MG63 (cell line): ENCODE measurements at places on chromosomes 2 and 18. TPM values are rescaled to one million over a fixed set of nuclear protein-coding genes. Genes with fewer than 3 reads are reported as not detected.

- DNase-seq: no peak
These were observed 1.6 kb downstream of the SETBP1 start for GRCh38 chr18:44682201-44682870.

DNA sequence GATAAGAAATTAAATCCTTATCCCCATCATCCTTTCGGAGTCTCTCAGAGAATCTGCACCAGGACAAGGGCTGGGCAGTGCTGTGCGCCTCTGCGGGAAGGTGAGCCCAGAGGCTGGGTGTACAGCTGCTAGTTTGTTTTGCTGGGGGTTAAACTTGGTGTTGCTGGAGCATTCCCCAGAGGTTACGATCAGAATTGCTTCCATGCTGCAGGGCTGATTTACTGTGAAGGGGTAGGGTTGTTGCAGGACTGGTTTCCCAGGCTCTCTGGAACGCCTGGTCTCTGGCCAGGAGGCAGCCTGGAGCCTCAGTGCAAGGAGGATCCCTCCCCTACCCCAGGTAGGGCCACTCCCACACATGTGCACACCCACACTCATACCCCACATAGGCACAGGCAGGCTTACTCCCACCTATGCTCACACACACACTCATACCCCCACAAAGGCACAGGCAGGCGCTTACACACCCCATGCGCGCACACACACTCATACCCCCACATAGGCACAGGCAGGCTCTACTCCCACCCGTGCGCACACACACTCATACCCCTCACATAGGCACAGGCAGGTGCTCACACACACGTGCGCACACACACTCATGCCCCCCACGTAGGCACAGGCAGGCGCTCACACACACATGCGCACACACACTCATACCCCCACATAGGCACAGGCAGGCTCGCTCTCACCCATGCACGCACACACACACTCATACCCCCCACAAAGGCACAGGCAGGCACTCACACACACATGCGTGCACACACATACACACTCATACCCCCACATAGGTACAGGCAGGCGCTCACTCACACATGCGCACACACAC is 11.3 kb downstream of the CNNM4 start:
- DNase-seq: no peak

Gene SIX3
- not detected in 2 replicates for total RNA-seq

GRCh38 chr2:73984203-73984921 is at the start of gene TET3:
TSS of gene TET3 (plus strand) at chr2:73984910. CDS start at chr2:73986404, 1,494 bp downstream.
- peak; percentile 58 for DNase-seq

- no peak for DNase-seq
These were observed 656.9 kb downstream of the DSC3 start for GRCh38 chr18:30385684-30386083.

DNA sequence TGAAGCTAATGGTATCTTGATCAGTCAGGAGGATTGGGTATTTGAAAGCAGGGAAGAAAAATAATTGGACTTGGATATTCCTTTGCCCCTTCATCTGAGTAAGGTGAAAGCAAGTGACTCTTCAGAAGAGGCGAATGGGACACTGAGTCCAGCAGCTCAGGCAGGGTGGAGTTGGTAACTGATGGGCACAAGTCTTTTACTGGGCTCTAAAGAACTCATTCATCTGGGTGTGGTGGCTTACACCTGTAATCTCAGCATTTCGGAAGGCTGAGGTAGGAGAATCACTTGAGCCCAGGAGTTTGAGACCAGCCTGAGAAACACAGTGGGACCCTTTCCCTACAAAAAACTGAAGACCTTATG is 11.2 kb downstream of the CFLAR start:
- DNase-seq: no peak

Gene ABCG5
- not detected in 2 replicates for total RNA-seq

Gene IL1R1
- total RNA-seq: 0.82 and 1.4 TPM in 2 replicates

Gene DSC2
- not detected in 2 replicates for total RNA-seq

Gene TMEM214
- 35.7 and 47.2 TPM in 2 replicates for total RNA-seq

GRCh38 chr2:46669996-46670793 is 190.8 kb downstream of the TMEM247 start:
- DNase-seq: no peak

DNA sequence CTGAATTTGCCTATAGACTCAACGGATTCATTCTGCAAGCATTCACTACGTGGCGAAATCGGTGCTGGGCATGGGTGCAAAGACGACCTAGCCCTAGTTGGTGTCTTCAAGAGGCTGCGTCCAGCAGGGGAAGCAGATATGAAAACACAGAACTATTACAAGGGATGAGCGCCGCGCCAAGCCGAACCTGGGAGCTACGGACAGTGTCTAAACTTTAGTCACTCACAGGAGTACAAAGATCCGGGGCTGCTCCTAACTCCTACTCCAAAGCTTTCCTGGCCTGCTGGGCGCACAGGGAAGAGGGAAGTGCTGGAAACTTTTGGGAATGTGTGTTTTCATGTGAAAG is 732 bp upstream of the ANXA4 start:
- DNase-seq: peak; percentile 69

DNA sequence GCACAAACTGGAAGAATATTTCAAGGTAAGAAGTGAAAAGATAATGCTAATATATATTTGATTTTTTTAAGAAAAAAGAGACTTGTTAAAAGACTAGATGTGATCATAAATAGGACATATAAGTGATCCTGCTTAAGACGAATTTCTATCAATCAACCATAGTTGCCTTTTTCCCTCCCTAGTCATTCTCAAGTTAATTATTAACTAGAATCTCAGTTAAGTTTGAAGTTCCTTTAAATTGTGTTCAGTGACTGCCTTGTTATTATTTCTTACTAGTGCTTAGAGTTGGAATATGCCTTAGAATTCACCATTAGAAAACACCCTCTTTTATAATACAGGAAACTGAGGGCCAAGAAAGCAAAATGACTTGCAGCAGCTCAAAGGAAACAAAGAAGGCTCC is 141.5 kb upstream of the SP5 start:
- no peak for DNase-seq

Gene ROCK2
- total RNA-seq: 15.9 and 19.7 TPM in 2 replicates

- DNase-seq: no peak
These were observed 131.2 kb downstream of the LYPD6B start for GRCh38 chr2:149169656-149170055.

DNA sequence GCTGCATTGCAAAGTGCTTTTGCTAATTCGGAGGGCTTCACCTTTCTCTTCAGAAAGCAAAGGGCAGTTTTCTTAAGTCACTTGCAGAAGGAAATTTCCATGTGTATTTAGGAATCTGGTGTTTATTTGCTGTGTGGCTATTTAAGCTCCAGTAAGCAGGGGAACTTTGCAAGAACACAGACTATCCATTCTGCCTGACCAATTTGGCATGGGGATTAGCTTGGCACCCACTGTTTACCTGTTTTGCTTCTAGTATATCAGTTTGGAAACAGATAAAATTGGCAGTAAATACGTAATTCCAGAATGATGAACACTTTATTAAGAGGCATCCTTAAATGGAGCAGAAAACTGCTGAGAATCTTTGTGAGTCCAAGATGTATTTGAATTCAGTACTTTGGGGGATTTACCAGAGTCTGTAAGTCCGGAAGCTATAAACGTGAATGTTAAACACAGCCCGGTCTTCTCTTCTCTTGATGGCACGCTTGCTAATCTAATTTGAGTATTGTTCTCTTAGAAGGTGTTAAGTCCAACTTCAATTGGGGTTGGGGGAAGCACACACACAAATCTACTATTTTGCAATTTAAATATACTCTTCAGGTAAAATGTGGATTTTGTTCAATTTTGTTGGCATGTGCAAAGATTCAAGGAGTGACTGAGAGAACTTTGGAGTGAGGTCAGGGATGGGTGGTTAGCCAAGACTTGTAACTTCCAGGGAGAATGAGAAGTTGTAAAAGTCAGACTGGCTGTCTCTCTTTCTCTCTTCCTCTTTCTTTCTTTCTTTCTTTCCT is 650 bp downstream of the ACKR3 start:
- DNase-seq: peak; percentile 53

DNA sequence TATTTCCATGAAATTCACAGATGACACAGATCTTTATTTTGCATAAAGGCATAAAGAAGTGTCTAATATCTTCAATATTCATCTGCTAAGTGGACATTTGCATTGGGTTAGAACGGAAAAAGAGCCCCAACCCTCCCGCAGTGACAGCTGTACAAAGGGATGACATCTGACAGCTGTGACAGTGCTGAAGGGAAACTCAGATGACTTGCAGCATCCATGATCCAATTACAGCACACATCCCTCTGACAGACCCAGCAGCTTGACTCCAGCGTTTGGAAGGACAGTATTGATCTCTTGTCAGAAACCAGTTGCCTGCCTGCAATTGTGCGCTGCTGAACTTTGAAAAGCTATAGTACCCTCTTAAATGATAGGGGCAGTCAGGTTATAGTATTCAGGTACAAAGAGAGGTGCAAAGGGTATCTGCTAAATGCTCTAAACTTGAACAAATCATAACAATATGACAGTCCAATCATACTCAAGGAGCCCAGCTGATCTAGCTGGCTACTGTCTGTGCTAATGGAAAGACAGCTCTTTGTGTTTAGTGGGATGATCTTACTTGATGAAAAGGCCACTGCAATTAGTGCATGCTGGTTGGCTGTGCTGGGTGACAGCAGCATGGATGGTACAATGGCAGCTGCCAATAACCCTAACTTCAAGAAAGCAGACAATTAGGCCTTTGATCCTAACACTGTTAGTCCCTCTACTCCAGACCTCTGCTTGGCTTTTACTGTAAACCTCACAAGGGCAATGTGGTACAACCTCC is 599.2 kb downstream of the NR4A2 start:
- no peak for DNase-seq

GRCh38 chr18:8722946-8723820 is 17.8 kb downstream of the MTCL1 start:
- no peak for DNase-seq

GRCh38 chr2:182220335-182220734 is 206.5 kb downstream of the PDE1A start:
- DNase-seq: no peak

DNA sequence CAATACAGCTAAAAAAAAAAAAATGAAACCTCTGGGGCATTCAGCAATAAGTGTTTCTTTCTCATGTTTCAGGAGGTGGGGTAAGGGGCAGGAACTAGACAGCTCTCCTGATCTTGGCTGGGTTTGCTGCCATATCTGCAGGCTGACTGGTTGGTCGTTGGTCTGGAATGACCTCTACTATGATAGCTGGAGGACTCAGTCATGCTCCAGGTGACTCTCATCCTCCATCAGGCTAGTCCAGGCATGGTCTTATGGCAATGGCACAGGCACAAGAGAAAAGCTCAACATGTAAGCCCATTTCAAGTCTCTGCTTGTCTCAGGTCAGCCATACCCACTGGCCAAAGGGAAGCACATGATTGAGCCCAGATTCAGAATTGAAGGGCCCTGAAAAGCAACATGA is 9.5 kb upstream of the SLC1A4 start:
- no peak for DNase-seq

DNA sequence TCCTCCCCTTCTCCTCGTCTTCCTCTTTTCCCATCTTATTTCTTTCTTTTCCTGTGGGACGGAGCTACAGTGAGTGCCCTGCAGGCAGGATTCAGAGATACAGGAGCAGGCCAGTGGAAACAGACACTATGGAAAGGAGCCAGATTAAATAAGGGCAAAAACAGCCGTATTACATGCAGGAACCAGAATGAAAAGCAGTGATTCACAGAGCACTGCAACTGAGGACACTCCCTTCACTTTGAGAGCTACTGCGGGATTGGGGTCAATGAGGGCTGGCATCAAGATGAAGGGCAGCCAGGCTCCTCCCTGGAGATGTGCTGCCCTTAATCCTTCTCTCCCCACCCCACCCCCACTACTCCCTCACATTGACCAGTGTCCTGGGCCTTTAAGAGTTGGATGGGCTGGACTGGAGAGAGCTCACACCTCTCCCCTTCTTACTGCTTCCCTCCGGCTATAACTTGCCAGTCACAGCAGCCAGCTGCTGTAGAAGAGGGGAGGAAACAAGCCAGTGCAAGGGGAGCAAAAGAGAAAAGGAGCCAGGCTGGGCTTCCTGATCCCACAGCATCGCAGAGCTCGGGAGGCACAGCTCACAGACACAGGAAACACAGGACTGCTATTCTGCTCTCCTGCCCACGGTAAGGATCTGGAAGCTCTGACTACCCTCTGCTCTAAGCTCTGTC is at the start of gene PLCD4:
TSS of gene PLCD4 (plus strand) at position 464 of the 680 bp plus-strand sequence. CDS start 7,841 bp downstream, outside the sequence.
- peak; percentile 50 for DNase-seq

Gene POTEE
- total RNA-seq: 0.33 TPM in 1 of 2 replicates, not detected in the other

Gene SH2D6
- 0.76 and 1.2 TPM in 2 replicates for total RNA-seq

DNA sequence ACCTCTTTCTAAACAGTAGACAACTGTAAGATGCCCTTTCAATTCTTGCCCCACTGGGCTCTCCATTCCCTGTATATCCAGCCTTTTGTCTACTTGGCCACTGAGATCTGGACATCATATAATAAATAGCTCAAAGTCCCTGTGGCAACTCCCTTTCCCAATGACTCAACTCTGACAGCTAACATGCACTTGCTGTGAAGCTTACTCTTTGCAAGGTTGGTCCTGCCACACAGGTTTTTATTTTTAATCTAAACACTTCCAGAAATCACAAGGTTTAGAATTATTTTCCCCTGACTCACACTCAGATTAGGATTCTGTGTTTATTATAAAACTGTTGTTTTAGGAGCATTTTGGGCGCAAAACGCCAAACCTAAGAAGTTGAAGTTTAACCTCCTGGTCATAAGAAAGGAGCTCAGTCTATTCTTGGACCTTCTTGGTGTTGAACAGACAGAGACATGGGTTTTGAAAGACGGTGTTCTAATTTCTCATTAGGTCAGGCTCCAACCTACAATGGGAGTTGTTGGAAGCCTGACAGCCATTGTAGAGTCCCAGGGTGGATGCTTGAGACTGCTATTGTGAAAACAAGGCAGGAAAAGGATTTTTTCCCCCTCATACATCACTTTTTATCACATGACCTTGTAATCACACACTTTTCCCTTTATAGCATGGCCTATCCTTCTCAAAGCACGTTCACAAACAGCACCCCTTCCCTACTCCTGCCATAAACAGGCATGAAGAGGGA is 124.7 kb upstream of the SERPINE2 start:
- DNase-seq: no peak

Gene NXPH2
- 5.0 TPM in 1 of 2 replicates, not detected in the other for total RNA-seq

DNA sequence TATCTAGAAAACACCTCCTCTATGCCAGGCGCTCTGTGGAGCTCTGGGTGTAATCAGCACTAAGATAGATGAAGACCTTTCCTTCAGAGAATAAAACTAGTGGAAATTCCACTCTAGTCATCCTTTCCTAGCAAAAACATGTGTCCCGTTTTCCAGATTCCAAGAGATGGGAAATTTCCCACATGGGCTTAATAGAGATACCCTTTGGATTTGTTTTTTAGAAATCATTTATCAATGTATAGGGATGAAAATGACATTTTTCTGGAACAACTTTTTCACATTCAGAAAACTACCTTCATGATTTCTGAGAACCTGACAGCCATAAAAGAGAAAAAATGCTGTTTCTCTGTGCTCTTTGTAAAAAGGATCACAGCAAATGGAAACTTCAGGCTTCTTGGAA is 152.1 kb downstream of the NCKAP5 start:
- no peak for DNase-seq
